ENCODE measurements at places on chromosomes 11 and 22.

GRCh38 chr11:64592234-64592615 lies 1.2 kb downstream of the SLC22A12 start:
- DNase-seq, result no peak

DNA sequence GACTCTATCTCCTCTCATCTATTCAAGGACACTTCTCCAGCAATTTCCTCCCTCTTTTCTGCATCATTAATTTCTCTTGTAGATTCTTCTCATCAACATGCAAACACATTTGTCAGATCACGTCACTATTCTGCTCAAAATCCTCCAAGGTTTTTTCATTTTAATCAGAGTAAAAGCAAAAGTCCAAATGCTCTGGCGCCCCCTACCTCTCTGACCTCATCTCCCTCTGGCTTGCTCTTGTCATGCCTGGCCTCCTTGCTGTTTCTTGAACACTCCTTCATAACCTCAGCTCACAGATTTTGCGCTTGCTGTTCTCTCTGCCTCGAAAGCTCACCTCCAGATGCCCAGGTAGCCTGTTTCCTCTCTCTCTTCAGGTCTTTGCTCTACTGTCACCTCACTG lies 22.4 kb downstream of the RTCB start:
- DNase-seq, result peak; percentile 56

- no peak for DNase-seq
Observed at GRCh38 chr11:128690665-128691101, 3.2 kb upstream of the FLI1 start.

DNA sequence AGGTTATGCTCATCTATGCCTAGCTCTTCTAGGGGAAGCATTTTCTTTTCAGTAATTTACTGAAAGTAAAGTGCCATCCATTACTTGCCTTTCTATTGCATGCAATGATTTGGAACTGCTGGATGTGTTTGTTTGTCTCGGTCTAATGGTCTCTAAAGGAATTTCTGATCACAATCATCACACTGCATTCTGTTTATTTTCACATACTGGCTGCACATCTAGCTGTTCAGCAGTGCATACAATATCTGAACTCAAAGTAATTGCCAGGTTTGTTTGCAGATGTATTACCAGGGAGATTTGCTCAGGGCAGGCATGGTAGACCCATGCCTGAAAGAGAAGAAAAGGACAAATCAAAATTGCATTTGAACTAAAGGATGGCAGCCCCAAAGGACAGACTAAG lies 36.4 kb upstream of the CWF19L2 start:
- DNase-seq, result no peak

DNA sequence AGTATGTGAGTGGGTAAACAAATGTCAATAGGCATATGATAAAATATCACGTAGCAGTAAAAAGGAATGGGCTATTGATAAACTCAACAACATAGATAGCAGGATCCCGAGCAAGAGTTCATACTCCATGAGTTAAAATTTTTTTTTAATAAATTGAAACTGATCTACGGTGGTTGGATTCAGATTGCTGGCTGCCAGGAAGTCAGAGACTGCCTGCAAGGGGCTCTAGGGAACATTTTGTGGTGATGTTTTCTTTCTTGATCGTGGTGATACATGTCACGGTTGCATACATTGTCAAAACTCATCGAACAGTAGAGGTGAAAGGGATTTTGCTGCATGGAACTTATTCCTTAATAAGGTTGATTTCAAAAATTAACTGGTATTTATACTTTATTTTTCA lies 62.6 kb upstream of the WNT7B start:
- no peak for DNase-seq

DNA sequence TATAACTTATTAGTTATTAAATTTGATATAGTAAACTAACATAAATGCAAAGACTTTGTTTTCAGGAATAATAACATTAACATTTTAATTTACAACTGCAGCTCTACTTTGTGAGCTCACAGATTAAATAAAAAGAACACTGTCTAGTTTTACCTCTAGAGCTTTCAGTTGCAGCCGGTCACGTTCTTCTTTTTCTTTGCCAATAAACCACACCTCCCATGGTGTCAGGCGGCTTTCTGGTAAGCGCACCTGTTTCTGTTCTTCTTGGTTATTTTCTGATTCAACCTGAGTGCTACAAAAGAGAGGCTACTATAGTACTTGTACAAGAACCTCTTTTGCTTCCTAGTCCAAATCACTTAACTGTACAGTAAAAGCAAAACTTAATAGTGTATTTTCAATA lies 5.8 kb downstream of the CCDC34 start:
- no peak for DNase-seq

GRCh38 chr11:9130297-9130696 lies 38.9 kb upstream of the SCUBE2 start:
- DNase-seq, result no peak

DNA sequence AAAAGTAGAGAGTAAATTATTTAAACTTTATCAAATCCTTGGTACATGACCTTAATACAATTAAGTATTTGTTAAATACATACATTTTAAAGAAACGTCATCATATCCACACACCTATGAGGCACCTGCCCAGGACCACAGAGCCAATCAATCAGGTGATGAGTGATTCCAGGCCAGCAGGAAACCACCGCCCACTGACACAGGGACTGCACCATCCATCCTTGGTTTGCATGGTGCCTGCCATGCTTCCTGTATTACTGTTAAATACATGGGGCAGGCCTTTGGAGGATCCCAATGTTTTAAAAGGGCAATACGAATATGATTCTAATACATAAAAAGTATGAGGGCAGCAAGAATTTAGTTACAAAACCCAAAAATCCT lies 7.0 kb upstream of the TBC1D10A start:
- DNase-seq, result no peak

DNA sequence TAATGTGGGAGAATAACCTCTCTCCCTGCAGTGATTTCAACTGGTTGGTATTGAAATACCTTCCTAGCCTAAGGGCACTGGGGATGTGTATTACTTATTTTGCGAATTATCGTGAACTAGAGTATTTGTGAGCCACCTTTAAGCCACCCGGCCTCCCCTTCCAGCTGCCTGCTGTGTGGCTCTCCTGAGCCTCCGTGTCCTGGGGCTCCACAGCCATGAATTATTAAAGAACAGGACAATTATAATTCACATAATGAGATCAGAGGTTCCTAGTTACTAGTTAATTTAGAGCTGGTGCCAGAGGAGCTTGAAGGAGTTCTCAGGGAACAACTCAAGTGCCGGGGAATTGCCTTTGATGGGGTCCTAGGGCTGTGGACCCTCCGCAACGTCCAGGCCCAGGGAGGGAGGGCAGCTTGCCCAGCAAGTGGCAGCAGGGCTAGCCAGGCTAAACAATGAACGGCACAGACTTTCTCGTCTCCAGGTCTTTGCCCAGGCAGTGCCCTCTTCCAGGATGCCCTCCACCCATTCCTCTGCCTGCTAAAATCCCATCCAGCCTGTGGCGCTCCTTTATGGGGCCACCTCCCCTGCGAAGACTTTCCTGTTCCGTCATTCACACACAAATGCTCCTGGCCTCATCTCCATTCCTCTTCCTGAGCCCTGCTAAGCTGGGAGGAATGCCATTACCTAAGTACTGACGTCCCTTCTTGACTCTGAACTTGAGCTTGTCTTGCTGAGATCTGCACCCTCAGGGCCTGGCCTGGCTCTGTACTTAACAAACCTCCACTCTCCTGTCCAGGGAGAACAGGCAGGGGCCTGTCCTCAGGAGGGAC lies 91.5 kb downstream of the RTL6 start:
- DNase-seq, result peak; percentile 27

- DNase-seq, result no peak
Observed at GRCh38 chr11:36195496-36196354, 93.5 kb downstream of the COMMD9 start.

- DNase-seq, result no peak
Observed at GRCh38 chr11:65058012-65058411, 341 bp downstream of the NAALADL1 start.

DNA sequence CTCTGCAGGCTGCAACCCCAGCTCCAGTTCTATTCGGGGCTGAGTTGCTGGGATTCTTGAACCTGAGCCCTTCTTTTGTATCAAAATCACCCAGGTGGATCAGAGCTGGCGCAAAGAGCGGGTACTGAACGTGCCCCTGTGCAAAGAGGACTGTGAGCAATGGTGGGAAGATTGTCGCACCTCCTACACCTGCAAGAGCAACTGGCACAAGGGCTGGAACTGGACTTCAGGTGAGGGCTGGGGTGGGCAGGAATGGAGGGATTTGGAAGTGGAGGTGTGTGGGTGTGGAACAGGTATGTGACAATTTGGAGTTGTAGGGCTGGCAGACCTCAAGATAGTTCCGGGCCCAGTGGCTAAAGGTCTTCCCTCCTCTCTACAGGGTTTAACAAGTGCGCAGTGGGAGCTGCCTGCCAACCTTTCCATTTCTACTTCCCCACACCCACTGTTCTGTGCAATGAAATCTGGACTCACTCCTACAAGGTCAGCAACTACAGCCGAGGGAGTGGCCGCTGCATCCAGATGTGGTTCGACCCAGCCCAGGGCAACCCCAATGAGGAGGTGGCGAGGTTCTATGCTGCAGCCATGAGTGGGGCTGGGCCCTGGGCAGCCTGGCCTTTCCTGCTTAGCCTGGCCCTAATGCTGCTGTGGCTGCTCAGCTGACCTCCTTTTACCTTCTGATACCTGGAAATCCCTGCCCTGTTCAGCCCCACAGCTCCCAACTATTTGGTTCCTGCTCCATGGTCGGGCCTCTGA lies 3.8 kb downstream of the FOLR1 start:
- no peak for DNase-seq

DNA sequence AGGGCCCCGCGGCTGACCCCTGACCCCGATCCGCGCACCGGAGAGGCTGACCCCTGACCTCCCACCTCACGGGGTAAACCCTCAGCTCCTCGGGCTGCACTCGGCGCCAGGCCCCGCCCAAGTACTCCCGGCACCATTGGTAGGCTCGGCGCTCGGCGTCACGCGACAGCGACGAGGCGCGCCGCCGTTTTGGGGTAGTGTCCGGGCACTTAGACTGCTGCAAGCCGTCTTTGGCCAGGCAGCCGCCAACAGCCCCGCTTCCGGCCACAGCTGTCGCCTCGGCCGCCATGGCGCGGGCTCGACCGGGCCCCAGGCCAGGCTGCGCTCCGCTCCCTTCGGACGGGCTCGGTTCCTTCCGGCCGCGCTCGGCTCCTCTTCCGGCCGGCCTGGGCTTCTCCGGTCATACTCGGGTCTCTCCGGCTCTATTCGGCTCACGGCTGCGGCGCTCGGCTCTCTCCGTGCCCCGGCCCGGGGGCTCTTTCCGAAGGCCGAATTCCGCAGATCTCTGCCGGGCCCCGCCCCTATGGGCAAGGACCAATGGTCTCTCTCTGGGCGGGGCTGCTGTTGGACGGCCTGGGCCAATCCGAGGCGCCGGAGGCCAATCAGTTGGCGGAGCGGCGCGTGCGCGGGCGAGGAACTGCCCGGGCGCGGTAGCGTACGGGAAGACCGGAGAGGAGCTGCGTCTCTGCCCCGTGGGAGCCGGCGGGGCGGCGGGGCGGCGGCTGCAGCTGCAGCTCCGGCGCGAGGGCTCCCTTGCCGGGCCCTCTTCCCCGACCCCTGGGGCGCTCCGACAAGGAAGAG lies at the start of gene CHKB:
Gene CHKB (minus strand): TSS at position 357 of the 801 bp plus-strand sequence. CDS start 68 bp downstream, at position 289.
- DNase-seq, result peak; percentile 99

GRCh38 chr11:125062931-125063428 lies at the start of gene SLC37A2:
SLC37A2 (plus strand) TSS chr11:125063305; CDS start chr11:125063368, 63 bp downstream.
- peak; percentile 87 for DNase-seq

- no peak for DNase-seq
Observed at GRCh38 chr11:35814081-35814695, 129.7 kb upstream of the LDLRAD3 start.

GRCh38 chr11:133007027-133007584 lies 525.2 kb downstream of the OPCML start:
- no peak for DNase-seq

- no peak for DNase-seq
Observed at GRCh38 chr11:43975629-43976028, 33.2 kb downstream of the C11orf96 start.

- no peak for DNase-seq
Observed at GRCh38 chr22:42974223-42974622, 40.7 kb downstream of the PACSIN2 start.

DNA sequence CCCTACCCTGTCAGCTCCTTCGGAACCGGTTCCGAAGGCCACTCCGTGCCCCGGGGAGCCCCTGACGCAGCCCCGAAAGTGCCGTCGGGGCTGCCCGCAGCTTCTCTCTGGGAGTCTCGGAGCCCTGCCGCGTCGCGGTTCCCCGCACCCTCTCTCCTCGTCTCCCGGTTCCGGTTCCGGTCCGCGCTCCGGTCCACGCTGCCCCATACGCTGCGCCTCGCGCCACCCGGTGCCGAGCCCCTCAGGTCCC lies 618 bp downstream of the MTA2 start:
- no peak for DNase-seq

DNA sequence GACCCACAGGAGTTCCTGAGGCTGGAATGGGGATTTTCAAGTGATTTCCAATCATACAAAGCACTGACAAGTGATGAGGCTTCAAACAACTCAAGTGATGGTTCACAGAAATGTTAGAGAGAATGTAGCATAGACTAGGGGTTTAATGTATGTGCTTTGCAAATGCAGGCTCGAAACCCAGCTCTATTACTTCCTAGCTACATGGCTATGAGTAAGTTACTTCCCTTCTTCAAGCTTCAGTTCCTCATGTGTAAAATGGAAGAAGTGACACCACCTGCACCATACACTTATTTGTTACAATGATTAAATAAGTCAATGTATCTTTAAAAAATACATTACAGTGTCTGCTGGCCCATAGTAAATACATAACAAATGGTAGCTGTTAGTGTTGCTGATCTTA lies 139.8 kb downstream of the CCDC81 start:
- no peak for DNase-seq

GRCh38 chr11:74427384-74427886 lies 29.2 kb upstream of the PGM2L1 start:
- DNase-seq, result no peak

GRCh38 chr11:20178976-20179375 lies 18.7 kb upstream of the DBX1 start:
- no peak for DNase-seq

DNA sequence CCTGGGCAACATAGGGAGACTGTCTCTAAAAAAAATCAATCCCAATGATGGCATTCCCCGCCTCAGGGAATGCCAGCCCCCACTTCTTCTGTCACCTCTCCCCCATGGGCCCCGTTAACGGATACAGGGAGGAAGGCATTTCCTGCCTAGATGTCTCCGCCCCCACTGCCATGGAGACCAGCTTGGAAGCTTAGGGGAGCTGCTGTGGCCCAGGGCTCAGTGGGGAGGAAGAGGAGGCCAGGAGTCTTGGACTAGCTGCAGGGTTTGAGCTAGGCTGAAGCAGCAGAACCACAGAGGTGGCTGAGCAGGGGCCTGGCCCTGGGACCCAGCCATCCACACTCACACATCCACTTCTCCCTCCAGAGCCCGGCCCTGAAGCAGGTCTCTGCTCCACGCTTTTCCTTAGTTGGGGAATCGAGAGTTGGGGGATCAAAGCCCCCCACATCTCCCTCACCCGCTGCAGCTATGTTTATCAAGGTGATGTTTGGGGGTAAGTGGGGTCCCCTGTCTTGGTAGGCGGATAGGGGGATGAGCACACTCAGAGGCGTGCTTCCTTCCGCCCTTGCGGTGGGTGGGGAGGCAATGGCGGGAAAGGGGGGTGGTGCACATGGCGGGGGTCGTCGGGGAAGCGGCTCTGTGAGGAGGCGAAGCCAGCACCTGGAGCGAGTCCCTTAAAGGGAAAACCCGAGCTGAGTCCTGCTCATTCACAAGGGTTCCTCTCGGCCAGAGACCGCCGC lies at the start of gene C22orf15:
Gene C22orf15 (plus strand): TSS at position 149 of the 737 bp plus-strand sequence. CDS start 317 bp downstream, at position 466.
- peak; percentile 44 for DNase-seq

GRCh38 chr11:14764579-14765527 lies 121.2 kb downstream of the PDE3B start:
- no peak for DNase-seq

GRCh38 chr11:78339483-78339882 lies 78.1 kb downstream of the GAB2 start:
- peak; percentile 7 for DNase-seq
